Ureter (tissue), 1 donor: ENCODE measurements at places on chromosomes 5 and 9. TPM values are rescaled to one million over a fixed set of nuclear protein-coding genes. Genes with fewer than 3 reads are reported as not detected.

Gene RPL35
- total RNA-seq, result 1,601 TPM

Gene SLC4A9
- 0.13 TPM for total RNA-seq

Gene OLFM1
- 47.8 TPM for total RNA-seq

Gene SLC36A2
- not detected for total RNA-seq

Gene ALDH1A1
- total RNA-seq, result 18.7 TPM

Gene PHF24
- total RNA-seq, result 1.7 TPM

Gene ETF1
- 112 TPM for total RNA-seq

Gene CAMK4
- total RNA-seq, result 3.0 TPM

Gene DNAJC21
- total RNA-seq, result 45.3 TPM

Gene ZFYVE16
- total RNA-seq, result 62.3 TPM

Gene PHF19
- total RNA-seq, result 33.3 TPM

Gene PRDM12
- total RNA-seq, result 0.21 TPM

Gene TMEM232
- 5.7 TPM for total RNA-seq

- DNase-seq, result no peak
Measured at GRCh38 chr5:32439086-32439642, 5.4 kb downstream of the ZFR start.

DNA sequence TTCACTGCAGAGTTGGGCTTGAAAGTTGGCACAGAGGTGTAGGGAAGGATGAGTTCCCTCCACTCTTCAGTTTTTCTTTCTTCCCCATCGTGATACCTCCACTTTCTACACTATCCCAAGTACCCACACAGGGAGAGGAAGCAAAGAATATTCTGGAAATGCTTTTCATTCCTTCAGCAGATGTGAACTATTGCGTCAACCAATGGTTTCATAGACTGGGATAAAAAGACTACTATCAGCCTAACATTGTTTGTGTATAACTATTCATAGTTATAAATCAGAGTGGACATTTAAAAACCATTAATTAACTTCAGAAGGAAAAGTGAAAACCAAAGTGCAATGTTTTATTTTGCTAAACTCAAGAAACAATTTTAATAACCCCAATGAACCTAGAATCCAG is 63.6 kb upstream of the MAMDC2 start:
- DNase-seq, result no peak

DNA sequence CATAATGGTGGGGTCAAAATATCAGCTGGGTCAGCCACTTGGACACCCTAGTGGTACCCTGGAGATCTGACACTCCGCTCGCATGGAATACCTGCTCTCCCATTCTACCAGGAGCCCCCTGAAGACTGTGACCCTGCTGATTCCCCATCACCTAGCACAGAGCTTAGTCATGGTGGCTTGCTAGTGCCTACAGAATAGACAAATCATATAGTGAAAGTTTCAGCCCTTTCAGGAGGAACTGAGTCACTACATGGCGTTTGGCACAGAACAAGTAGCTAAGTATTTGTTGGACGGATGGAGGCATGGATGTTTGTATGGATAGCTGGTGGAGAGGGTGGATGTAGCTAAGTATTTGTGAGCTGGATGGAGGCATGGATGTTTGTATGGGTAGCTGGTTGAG is 65.3 kb downstream of the LMX1B start:
- no peak for DNase-seq

GRCh38 chr5:167819406-167819805 is 472.0 kb upstream of the WWC1 start:
- DNase-seq, result no peak

GRCh38 chr5:42422656-42423280 is 471 bp upstream of the GHR start:
- DNase-seq, result no peak

DNA sequence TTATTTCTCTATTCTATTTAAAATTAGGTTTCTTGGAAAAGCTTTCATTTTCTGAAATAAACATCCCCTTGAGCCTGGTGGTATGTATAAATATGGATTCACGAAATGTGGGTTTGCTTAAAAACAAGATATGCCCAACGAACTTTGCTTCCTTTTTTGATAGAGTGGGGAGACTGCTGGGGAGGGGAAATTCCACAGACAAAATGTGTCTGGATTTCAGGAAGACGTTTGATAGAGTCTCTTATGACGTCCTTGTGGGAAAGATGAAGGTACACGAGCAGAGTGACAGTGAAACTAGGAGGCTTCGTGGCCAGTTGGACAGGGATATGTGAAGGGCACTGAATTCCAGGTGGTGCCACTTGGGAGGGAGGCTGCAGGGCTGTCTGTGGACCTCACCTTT is 84.5 kb upstream of the RPS23 start:
- no peak for DNase-seq

GRCh38 chr9:113531919-113532808 is 68.6 kb downstream of the RGS3 start:
- DNase-seq, result no peak

DNA sequence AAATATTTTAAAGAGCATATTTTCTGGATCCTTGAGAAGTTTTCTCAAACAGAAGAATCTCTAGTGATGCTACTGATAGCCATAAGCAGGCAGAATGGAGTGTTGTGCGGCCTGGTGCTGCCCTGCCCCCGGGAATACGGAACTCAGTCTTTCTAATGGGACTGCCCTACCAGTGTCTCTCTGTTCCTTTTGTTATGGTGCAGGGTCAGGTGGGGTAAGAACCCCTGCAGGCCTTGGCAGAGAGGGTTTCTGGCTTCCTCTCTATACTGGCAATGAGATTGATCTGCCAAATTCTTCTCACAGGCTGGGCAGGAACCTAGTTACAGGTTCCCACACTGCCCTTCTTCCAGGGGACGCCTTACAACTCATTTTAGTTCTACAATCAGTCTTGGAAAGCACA is 2.6 kb downstream of the IL5 start:
- DNase-seq, result no peak

DNA sequence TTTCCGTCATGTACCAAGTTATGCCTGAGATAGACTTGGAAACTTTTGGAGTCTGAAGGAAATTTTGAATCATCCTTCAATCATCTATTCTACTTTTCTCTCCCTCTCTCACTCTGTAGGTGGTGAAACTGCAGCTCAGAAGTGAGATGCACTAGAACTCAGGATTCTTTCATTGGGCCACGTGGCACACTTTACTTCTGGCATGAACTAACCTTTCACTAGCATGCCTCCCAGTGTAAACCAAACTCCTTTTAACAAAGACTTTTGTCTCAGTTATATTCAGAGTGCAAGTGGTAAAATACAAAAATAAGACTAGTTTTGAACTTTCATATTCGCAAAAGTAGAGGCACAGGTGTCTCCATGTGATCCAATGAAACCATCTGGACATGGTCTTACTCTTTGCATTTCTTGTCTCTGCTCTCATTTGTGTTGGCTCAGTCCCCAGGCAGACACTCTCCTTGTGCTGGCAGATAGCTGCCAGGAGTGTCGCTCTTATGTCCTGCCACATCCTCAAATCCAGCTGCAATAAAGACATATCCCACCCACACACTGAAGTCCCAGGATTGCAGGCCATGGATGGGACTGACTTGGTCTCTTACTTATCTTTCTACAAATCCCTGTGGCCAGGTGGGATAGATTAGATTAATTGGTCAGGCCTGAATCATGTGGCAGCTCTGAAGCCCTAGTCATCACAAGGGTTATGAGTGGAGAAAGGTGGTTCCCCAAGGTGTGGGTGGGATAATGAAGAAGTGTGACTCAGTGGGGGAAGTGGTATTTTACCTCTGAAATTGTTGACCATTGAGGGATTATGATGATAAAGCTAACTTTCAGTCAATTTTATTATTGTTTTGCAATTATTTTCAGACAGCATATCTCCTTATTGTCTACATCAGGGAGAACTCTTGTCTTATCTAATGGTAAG is 267.5 kb downstream of the GABRB2 start:
- no peak for DNase-seq

GRCh38 chr9:134533850-134534588 is 107.6 kb upstream of the COL5A1 start:
- no peak for DNase-seq

DNA sequence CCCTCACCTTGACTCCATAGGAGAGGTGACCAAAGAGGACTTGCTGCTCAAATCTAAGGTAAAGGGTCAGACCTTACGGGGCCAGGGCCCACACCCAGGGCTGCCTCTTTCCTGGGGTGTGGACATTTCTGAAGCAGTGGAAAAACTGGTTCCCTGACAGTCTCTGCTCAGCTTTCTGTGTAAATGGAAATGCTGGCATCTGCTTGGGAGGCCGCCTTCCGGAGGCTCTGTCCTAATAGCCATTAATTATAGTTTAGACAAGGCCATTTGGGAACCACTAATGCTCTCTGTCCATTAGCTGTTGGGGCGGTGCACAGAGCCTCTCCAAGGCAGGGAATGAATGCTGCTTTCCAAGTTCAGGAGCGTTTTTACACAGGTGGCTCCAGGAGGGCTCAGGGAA is 17.3 kb downstream of the USP20 start:
- no peak for DNase-seq

GRCh38 chr9:19446361-19446861 is 37.6 kb downstream of the ACER2 start:
- DNase-seq, result no peak

- no peak for DNase-seq
Measured at GRCh38 chr9:4665357-4665756, 923 bp downstream of the SPATA6L start.

DNA sequence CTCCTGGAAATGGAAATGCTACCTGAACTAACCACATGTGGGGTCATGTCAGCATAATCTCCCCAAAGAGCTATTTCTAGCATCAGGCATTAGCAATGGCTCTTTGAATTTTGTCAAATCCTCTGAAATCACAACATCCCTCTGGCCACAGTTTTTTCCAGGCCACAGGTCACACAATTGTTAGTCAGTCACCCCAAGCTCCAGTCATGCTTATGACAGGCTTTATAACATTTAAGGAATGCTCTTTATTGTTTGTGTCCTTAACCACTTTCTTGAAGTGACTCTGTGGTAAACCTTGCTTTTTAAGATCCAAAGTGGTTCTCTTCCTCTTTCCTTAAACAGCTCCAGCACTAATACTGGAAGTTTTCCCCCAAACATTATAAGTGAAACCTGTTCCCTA is 169.2 kb upstream of the HMHB1 start:
- no peak for DNase-seq
